ENCODE measurements at places on chromosomes 7 and 10.

- no peak for DNase-seq
Observed at GRCh38 chr7:43642897-43643630, 60.2 kb downstream of the STK17A start.

GRCh38 chr7:44982535-44982923 is 3.7 kb upstream of the MYO1G start:
- DNase-seq = no peak

DNA sequence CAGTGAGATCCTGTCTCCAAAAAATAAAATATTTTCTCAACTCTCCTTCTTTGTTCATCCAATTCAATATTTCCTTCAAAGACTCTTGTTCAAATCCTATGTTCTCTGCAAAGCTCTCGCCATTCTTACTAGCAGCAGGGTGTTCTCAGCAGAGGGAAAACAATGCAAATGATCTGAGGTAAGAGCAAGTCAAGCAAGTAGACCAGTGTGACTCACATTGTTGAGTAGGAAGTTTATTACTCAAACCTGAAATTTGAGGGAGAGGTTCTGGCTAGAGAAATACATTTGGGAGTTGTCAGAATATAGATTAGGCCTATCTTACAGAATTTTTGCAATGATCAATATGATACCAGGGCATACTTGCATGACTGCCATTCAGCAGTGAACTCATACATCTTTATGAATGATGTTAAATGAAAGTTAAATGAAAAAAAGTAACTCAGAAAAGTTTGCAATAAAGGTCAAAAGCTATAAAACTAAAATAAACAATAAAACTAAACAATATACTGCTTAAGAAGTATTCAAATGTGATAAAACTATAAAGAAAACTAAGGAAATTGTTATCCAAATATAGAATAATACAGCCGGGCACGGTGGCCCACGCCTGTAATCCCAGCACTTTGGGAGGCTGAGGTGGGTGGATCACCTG is 5.8 kb downstream of the IDE start:
- DNase-seq = no peak

GRCh38 chr10:114662646-114663217 is 4.7 kb upstream of the ABLIM1 start:
- DNase-seq = peak; percentile 31

DNA sequence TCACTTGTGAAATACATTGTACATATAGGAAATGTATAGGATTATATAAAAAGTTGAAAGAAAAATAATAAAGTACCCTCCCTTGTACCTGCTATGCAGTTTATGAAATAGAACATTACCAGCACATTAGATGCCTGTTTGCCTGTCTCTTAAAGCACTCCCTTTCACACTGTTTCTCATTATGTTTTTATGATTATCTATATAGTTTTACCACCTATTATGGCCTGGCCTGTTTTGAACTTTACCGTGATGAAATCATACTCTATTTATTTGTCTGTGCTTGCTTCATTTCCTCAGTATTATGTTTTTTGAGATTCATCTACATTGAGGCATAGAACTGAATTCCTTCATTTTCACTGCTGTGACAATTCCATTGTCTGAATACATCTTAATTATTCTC is 41.1 kb downstream of the DGKB start:
- no peak for DNase-seq

DNA sequence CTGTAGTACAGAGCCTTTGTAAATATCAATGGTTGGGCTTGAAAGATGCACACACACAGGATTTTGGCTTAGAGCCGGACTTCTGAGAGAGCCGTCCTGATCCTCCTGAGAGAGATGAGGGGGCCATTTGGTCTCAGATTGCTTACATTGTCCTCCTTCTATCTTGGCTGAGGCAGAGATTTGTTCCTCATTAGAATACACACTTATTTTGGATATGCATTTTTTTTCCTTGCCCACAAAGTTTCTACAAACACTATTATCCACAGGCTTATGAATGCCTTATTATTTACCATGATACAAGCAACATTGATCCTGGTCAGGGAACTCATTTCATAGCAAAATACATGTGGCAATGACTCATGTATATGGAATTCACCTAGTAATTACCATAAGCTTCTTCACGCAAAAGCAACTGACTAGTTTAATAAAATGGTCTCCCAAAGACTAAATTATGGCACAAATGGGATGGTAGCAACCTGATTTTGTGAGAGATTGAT is 175.3 kb downstream of the MDFIC start:
- no peak for DNase-seq

DNA sequence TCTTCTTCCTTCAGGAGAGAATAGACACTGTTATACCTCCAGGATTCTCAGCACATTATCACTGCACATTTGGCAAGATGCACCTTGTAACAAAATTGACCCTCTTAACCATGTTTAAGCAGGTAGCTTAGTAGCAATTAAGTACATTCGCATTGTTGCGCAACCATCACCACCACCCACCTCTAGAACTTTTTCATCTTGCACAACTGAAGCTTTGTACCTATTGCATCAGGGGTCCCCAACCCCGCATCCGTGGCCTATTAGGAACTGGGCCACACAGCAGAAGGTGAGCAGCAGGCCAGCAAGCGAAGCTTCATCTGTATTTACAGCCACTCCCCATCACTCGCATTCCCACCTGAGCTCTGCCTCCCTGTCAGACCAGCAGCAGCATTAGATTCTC is 29.9 kb upstream of the SMURF1 start:
- DNase-seq = no peak

- no peak for DNase-seq
Observed at GRCh38 chr7:106016331-106016730, 53.3 kb downstream of the CDHR3 start.

DNA sequence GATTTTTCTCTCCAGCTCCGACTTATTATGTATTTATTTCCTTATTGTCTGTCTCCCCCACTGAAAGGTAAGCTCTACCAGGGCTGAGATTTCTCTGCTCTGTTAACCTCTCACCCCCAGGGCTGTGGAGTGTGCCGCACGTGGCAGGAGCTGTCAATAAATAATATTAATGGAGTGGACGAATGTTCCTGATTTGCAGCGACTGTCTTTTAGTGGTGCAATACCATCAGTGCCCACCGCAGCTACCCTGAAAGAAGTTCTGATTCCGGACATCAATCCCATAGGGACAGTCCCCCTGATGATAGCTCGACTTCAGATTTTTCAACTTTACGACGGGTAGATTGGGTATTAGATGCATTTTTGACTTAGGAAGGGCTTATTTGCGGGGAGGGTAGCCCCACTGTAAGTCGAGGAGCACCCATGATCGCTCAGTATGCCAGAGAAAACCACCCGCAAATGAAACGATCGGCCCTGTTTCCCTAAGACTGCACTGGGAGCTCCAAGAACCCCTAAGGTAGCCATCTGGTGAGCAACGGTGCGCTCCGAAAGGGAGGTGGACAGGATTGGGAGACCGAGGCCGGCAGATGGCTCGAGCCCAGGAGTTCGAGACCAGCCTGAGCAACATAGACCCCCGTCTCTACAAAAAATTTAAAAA is 986 bp upstream of the PPP2R2D start:
- no peak for DNase-seq

DNA sequence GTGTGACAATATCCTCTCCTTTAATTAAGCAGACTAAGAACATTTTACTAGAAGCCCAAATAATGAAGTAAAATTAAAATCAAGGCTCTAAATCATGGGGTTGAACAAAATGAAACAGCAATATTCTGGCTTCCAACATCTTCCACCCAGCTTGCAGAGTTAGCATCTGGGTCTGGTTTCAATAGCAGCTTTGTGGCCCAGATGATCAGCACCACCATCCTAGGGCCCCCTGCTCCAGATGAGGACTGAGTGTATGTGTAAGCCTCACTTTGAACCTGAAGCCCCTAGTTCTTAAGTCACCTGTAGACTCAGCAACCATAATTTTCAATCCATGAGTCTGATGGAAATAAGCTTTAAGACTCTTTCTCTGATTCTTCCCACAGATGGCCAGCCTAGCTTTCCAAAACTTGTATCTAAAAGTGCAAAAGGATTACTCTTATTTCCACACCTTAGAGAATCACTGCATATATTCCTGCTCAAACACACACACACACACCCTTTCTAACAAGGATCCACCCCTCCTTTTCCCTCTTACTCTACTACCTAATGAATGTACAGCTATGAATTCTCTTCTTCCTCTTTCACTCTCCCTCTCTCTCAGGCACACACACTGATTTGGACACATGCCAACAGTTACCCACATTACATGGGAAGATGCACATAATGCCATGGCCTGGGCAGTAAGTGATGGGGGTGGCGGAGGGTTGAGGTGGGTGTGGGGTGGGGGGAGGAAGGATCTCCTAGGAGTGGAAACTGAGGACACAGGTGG is 3.5 kb downstream of the DENND11 start:
- DNase-seq = no peak

DNA sequence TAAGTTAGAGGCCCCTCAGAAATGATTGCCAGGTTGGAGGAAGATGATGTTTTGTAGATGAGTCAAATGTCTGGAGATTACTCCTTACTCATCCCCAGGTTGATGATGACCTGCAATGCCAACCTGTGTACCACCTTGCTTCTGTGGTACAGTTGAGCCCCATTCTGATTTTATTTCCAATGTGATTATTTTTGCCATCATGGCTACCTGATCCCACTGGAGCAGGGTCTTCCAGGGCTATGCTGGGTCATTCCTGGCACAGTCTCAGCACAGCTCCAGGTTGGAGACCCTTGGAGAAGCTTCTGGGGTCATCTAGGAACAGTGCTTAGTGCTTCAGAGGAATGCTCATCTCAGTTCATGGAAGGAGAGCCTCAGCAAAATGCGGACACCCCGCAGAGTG is 34.3 kb downstream of the LRRC18 start:
- DNase-seq = no peak

- no peak for DNase-seq
Observed at GRCh38 chr10:48234787-48235186, 39.7 kb downstream of the FRMPD2 start.

GRCh38 chr7:157855452-157856213 is 518.8 kb downstream of the DNAJB6 start:
- no peak for DNase-seq

DNA sequence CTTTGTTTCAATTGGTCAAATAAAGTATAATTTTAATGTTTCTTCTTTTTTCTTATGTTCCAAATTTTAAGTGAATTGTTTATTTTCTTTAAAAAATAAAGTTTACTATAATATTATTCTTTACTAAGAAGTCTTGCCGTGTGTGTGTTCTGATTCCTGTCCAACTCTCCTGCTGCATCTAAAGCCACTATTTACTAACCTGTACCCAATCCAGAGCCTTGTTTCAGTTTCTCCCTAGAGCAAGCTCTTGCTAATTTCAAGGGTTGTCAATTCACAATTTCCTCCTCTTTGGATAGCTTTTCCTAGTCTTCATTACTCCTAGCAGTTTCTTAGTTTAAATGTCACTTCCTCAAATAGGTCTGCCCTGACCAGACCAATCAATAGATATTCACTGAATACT is 314.9 kb upstream of the SEMA3A start:
- no peak for DNase-seq

GRCh38 chr10:46559231-46559671 is 2.8 kb upstream of the GPRIN2 start:
- no peak for DNase-seq

- no peak for DNase-seq
Observed at GRCh38 chr10:112775381-112775780, 174.7 kb upstream of the TCF7L2 start.

DNA sequence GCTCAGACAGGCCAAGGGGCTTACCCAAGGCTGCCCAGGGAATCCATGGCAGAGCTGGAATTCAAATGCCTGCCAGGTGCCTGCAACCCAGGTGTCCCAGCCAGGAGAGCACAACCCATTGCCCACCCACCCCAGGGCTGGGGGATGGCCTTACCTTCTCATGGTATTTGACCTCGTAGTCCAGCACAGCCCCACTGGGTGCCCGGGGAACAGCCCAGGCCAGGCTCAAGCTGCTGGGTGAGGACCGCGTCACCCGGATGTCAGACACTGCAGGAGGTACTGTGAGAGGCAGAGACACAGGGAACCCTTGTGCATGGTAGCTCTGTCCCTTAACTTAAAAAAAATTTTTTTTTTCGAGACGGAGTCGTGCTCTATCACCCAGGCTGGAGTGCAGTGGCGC is 9.0 kb downstream of the EPHB4 start:
- no peak for DNase-seq

DNA sequence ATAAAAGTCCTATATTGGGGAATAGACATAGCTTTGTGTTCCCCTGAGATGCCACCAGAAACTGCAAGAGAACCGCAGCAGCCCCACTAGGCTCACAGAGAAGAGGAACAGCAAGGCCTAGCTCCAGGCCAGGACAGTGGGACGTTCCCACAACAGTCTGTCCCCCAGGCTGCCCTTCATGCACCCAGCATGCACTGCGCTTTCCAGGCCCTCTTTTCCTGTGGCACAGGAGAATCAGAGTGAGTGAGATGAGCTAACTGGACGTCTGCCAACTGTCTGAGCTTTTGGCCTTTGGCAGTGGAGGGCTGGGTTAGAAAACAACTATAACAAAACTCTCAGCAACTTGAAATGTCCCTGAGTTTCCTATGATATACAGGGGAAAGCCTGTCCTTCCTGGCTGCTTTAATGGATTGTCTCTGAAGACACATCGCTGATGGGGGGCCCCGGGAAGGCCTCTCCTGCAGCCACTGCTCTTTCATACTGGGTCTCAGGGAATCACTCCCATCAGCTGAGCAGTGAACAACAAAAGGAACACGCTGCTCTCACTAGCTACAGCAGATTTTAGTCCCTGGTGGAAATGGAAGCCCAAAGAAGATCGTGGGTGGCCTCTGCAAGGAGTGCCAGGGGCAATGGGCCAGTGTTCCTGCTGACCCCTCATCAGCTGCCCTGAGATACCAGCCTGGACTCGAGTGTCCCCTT is 53.5 kb downstream of the PODXL start:
- no peak for DNase-seq

DNA sequence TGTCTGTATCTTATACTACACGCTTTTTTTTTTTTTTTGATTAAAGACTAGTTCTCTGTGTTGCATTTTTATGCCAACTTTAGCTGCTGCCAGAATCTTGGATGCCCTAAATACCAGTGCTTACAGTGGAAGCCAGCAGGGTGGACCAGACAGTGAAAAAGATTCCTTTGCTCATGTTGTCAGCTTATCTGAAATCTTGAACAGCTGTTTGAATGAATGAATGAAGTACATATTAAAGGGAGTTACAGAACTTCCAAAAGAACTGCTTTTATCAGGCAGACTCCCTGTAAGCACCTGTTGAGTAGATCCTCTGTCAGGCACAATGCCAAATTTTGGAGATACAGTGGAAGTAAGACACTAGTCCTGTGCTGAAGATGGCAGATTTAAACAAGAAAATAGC is 184.9 kb downstream of the PPP1R9A start:
- DNase-seq = no peak

Data from NCI-H510A (cell line).